ENCODE measurements at places on chromosomes 6 and 20.

- no peak for DNase-seq
These were observed 6.0 kb downstream of the PPIL6 start for GRCh38 chr6:109434456-109434855.

- no peak for DNase-seq
These were observed 12.1 kb downstream of the WRNIP1 start for GRCh38 chr6:2777249-2777648.

DNA sequence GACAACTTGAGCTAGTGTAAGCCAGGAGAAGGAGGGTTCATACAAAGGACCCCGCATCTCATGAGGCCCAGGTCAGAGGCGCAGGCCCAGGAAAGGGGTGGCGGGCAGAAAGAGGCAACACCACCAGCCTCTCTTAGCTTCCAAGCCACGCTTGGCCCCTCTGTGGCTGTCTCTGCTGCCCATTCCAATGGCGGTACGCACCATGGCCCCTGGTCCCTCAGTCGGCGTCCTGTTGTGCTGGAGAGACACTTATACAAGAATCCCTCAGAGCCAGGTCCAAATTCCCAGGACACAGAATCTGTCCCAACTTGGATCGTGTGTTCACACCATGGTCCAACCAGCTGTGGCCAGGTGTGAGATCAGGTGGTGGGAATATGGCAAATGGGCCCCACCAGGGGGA lies 127.0 kb upstream of the CDH4 start:
- no peak for DNase-seq

- DNase-seq = no peak
These were observed 1286.4 kb downstream of the GRIK2 start for GRCh38 chr6:102679865-102680264.

DNA sequence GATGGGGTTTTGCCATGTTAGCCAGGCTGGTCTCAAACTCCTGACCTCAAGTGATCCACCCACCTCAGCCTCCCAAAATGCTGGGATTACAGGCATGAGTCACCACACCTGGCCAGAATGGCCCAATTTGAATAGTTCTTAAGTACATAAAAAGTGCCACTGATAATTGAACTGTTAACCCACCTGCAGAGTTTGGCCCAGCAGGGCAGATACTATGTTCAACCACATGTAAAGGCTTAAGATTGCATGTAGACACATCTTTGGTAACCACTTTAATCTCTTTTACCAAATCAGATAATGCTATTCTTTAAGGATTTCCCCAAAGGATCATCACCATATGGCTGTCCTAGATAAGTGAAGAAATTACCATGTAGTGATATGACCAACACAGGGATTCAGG lies 21.3 kb upstream of the SGK1 start:
- DNase-seq = no peak

DNA sequence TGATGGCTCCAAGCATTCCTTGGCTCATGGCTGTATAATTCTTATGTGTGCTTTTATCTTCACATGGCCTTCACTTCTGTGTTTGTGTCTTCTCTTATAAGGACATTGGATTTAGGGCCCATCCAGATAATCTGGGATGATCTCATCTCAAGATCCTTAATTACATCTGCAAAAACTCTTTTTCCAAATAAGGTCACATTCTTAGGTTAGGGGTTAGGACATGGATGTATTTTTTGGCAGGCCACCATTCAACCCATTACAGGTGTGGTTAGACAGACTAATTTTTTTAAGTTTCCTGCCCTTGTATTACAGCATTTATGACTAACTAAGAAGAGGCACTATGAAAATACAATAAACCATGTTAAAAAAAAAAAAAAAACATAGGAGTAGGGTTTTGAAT lies 254.0 kb downstream of the TPBG start:
- DNase-seq = no peak

GRCh38 chr20:18279242-18279641 lies 9.1 kb upstream of the ZNF133 start:
- no peak for DNase-seq

GRCh38 chr6:126182650-126183311 lies 157.1 kb upstream of the CENPW start:
- no peak for DNase-seq

- DNase-seq = no peak
These were observed 36.6 kb upstream of the DYNLRB1 start for GRCh38 chr20:34479627-34480026.

- no peak for DNase-seq
These were observed 55.7 kb upstream of the PHACTR2 start for GRCh38 chr6:143621876-143622605.

DNA sequence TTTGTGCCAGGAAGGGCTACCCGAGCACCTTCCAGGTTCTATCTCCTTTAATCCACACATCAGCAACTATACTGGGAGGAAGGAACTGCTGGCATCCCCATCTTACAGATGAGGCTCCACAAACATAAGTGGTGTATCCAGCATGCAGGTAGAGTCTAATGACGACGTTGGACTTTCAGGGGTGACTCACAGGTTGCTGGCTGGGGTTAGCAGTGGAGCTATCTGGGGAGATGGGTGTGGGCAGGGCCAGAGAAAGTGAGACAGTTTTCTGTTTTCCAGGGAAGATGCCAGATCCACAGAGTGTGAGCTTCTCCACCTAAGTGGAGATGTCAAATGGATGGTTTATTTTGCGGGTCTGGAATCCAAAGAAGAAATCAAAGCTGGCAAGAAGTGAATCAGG lies 31.8 kb downstream of the CDH22 start:
- no peak for DNase-seq

DNA sequence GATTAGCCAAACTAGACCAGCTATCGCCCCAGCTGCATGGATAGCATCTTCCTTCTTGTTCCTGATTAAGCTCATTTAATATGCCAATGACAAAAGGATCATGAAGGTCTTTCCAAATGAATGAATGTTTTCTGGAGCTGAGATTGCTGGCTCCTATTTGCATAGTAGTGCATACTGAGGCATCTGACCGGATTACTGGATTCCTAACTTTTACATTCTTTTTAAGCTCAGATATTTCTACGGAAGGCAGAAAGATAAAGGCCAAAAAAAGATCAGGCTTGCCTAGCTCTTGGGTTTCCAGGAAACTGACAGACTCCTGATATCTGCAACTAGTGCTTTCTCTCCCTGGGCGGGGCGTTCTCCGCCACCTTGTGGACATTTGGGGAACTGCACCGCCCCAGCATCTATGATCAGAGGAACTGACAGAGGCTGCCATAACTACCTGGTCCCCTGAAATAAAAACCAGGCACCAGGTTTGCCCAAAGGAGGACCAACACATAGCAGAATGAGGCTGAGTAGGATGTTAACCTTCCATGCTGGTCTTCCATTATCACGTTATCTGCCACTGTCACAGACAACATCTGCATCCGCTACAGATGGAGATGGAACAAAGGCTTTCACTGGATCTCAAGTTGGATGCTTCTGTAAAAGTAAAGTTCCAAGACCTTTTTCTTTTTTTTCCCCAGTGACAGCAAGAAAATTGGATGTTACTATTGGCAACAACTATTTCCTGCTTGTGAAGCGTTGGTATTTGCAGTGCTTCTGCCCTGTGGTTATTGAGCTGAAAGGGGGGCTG lies 33.2 kb downstream of the NT5E start:
- peak; percentile 79 for DNase-seq

- DNase-seq = no peak
These were observed 62.0 kb downstream of the FAXC start for GRCh38 chr6:99287523-99287922.

GRCh38 chr6:3926150-3926482 lies 76.9 kb downstream of the FAM50B start:
- DNase-seq = no peak

DNA sequence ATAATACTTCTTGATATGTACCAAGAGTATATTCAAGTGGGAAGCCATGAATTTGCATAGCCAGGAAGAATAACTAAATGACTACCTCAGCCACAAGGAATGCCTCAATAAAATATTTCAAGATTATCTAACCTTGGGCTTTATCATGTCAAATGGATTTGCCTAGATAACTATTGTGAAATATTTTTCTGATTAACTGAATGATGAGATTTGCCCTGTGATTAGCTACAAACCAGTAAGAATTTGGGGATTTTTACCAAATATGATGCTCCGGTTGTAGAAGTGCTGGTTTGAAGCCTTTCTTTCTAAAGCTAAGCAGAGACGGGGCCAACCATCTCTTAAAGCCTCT lies 125.6 kb upstream of the LAMP5 start:
- DNase-seq = no peak

DNA sequence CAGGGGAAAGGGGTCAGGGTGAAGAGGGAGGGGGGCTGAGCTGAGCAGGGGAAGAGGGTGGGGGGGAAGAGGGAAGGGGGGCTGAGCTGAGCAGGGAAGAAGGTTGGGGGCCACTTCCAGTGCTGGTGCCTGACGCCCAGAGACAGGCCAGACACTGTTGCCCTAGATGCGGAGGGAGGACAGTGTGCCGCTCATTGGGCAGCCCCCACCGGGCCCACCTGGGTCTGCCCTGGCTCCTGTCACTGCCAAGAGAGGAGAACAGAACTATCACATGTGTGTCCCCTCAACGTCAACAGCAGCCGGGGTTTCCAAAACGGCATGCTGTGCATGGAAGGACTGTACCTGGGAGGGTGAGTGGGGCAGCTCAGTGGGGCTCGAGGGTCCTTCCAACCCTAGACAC lies 342.1 kb downstream of the CDH4 start:
- DNase-seq = peak; percentile 49

GRCh38 chr6:37022135-37022863 lies 16.8 kb downstream of the FGD2 start:
- DNase-seq = peak; percentile 70

- no peak for DNase-seq
These were observed 391.5 kb upstream of the MANEA start for GRCh38 chr6:95185874-95186273.

GRCh38 chr6:5439749-5440148 lies 178.4 kb downstream of the FARS2 start:
- no peak for DNase-seq

DNA sequence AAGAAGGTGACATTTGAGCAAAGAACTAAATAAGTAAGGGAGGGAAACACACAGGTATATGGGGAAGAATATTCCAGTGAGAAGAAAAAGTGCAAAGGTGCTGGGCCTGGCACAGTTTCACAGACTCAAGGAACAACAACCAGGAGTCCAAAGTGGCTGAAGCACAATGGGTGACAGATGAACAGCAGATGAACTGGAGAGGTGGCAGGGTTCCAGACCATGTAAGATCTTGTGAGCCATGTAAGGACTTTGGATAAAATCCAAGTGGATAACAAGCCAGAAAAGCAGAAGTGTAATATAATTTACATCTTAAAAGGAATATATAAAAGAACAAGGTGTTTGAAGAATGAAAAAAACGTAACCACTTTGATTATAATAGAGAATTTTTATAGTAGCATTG lies 87.9 kb downstream of the MMS22L start:
- no peak for DNase-seq

- DNase-seq = no peak
These were observed 5.9 kb upstream of the DEK start for GRCh38 chr6:18270216-18270615.

DNA sequence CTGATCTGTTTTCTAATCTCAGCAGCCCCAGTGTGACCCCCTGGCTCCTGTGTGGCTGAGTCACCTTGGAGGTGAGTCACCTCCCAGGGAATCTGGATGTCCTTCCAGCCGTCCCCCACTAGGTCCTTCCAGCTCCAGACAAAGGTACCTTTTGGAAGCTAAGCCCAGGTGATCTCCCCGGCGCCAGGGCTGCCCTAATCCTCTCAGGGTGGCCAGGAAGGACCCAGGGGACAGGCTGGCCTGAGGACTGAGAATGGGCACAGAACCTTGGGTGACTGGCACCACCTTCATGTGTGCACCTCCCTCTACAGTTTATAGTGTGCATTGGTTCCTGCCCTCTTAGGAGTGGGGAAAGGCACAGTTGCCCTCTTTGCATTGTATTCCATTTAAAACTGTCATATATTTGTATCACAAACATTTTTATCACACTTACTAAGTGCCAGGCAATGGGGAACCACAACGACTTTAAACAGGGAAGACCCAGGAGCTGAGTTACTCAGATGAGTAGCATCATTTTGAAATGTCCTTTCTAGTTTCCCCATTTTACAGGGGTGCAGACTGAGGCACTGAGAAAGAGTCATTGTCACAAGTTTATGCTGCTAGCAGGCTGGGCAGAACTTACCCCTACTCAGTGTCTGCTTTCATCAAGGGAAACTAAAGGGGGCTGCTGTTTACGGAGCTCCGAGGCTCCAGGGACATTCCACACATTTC lies 2.6 kb upstream of the BPIFB4 start:
- no peak for DNase-seq

GRCh38 chr6:163646866-163647265 lies 232.3 kb downstream of the QKI start:
- no peak for DNase-seq

DNA sequence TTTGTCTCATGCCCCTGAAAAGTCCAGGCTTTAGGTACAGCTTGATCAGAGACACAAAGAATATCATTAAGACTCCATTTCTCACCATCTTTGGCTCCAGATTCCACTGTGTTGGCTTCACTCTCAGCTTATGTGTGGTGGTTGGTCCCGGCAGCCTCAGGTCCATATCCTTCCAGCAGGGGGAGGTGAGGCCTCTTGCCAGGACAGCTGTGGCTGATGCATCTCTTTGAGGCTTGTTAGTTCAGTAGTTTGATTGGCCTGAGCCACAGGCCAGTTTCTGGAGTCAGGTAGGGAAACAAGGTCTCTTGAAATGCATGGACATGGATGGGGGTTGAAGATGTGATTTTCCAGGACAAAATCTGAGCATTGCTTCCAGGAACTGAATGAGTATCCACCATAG lies 62.4 kb downstream of the JAG1 start:
- DNase-seq = no peak

DNA sequence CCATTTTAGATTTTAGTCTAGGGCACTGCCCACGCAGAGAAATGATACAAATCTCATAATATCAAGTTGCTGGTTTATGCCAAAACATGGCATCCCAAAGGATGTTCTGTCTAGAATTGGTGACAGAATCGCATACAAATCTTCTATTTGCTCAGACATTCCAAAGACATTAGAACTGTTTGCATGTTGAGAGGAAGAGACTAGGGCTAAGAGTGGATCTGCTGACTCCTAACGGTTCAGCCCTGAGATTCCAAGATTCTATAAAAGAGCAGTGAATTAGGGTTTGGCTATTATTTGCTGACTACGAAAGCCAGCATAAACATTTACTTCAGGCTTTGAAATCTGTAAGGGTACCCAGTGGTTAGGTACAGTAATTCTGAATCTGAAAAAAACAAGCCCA lies 3.6 kb downstream of the EPB41L2 start:
- DNase-seq = no peak

- no peak for DNase-seq
These were observed 127.4 kb upstream of the GRIK2 start for GRCh38 chr6:101266063-101266462.
